ENCODE measurements at places on chromosomes 12 and 14. TPM values are rescaled to one million over a fixed set of nuclear protein-coding genes. Genes with fewer than 3 reads are reported as not detected.

The NXPH4 gene
- 0.24 TPM for total RNA-seq

The LAG3 gene
- total RNA-seq = 0.57 TPM

The PPP4R4 gene
- total RNA-seq = 0.32 TPM

The LRRC10 gene
- not detected for total RNA-seq

The IL31 gene
- not detected for total RNA-seq

DNA sequence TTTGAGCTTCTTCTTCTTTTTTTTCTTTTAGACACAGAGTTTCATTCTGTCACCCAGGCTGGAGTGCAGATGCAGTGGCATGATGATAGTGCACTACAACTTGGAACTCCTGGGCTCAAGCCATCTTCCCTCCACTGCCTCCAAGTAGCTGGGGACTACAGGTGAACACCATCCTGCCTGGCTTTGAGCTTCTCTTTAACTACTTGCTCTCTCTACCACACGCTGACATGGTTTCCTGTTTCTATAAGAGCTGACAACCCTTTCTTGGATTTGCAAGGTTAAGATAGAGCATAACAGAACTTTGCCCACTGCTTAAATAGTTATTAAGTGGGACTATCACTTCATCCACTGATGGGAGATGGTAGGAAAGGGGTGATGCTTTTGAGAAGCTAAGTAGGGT, 82.4 kb upstream of the SLC38A2 start:
- no peak for DNase-seq

GRCh38 chr12:98532687-98533304, 17.4 kb downstream of the TMPO start:
- DNase-seq = no peak

DNA sequence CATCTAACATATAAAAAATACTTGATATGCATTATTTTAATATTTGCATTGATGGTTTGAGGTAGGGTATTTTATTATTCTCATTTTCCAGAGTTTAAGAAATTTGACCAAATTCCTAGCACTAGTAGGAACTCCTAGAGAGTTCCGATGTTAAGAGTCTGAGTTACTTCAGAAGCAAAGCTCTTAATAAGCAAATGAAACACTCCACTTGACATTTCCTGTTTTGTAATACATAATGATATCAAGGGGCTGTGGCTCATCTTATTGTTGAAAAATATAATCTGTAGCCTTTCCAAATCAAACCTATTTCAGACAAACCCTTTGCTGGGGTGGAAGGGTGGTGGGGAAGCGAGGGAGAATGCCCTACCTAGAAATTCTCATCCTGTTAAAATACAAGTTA, 355.5 kb downstream of the DIO2 start:
- DNase-seq = no peak

DNA sequence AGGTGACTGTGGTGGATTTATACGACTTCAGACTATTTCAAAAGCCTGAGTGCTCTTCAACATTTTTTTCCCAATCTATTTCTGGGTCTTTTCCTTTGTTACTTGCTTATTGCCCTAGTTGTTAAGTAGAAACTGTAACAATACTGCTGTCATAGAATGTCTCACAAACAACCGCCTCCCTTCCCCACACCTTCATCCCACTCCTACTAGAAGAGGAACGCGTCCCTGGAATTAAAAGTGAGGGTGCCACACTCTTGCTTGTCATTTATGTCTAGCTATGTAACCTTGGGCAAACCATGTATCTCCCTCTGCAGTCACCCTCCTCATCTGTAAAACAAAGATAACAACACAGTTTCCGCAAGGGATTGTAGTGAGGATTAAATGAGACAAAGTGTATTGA, 8.6 kb downstream of the BRAP start:
- no peak for DNase-seq

DNA sequence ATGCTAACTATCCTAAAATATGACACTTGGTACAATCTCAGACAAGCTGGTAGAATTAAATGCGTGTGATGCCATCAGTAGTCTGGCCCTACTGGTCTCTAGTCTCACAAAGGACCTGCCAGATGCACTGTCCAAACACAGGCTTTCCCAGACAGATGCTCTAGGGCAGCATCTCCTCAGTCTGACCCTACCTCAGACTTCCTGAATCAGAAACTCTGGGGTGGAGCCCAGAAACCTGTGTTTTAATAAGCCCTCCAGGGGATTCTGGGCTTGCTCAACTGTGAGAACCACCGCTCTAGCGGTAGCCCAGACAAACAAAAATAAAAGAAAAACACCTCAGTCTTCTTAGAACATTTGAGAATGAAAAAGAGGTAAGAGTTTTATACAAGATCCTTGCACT, 48.0 kb downstream of the BDKRB1 start:
- no peak for DNase-seq

GRCh38 chr14:90607141-90607540, 209.1 kb downstream of the TTC7B start:
- DNase-seq = no peak

- DNase-seq = no peak
Measured at GRCh38 chr12:68462803-68463202, 130.6 kb upstream of the MDM1 start.

- DNase-seq = no peak
Measured at GRCh38 chr14:45785240-45785639, 532.2 kb upstream of the MIS18BP1 start.

DNA sequence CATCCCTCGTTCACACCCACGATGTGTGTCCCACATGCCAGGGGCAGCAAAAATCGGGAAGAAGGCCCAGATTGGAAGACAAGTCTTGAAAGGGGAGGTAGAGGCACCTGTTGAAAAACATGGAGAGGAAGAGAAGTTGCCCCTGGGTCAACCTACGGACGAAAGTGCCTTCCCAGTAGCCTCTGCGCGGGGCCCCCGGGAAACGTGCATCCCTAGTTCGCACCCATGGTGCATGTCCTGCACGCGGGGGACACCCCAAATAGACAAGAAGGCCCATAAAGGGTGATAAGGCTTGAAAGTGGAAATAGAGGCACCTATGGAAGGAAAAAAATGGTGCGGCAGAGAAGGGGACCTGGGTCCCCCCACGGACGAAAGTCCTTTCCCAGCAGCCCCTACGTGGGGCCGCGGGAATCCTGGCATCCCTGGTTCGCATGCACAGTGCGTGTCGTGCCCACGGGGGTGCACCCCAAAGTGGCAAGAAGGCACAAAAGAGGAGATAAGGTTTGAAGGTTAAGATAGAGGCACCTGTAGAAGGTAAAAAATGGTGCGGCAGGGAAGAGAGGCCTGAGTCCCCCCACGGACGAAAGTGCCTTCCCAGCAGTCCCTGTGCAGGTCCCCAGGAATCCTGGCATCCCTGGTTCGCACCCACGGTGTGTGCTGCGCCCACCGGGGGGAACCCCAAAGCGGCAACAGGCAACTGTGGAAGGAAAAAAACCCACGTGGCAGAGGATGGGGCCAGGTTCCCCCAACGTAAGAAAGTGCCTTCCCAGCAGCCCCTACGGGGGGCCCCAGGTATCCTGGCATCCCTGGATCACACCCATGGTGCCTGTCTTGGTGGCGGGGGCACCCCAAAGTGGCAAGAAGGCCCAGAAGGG, 278.3 kb downstream of the ALG10 start:
- peak; percentile 38 for DNase-seq

GRCh38 chr12:70468741-70469140, 102.7 kb downstream of the KCNMB4 start:
- DNase-seq = no peak

- no peak for DNase-seq
Measured at GRCh38 chr12:20557096-20557495, 138.0 kb upstream of the SLCO1C1 start.

DNA sequence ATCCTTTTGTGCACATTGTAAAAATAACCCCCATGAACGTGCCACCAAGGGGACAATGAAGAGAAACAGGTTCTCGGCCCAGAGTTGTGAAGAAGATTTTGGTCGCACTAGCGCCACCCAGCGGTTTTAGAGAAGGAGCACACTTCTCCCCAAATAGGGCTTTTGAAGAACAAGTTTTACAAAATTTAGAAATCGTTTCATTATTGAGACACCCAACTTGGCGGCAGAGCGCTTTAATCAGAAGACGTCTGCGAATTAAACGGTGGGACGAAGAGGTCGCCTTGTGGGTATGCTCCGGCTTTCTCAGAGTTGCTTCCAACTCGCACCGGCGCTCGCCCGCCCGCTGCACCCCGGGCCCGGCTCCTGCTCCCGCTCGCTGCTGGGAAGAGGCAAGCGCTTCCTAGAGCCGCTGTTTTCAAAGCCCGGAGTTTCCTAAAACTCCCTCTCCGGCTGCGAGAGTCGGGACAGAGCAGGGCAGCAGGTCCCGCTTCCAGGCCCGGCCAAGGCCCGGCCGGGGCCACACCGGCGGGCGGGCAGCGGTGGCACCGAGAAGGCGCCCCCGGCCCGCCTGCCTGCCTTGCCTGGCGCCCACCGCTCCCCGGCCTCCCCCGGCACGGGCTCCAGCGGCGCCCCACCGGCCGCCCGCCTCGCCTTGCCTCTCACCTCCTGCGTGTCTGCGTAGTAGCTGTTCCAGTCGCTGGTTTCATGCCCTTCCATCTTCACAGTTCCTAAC, 645 bp downstream of the FOXA1 start:
- peak; percentile 85 for DNase-seq

GRCh38 chr12:97404543-97404942, 58.1 kb upstream of the RMST start:
- DNase-seq = no peak

GRCh38 chr14:104707608-104708595, 16.1 kb upstream of the ADSS1 start:
- DNase-seq = no peak
